A549 treated with CpdA at 1 μM for 4 hours (cell line): ENCODE measurements at places on chromosomes 13 and 19. TPM values are rescaled to one million over a fixed set of nuclear protein-coding genes. Genes with fewer than 3 reads are reported as not detected.

Gene CAPNS1
- total RNA-seq, result 1,446 to 2,206 TPM (median 2,101 TPM) in 5 replicates

Gene RXFP2
- not detected in 5 replicates for total RNA-seq

Gene PRODH2
- 0.17 to 0.50 TPM (median 0.25 TPM) in 5 replicates for total RNA-seq

Gene TYROBP
- total RNA-seq, result not detected in 5 replicates

Gene OR2Z1
- total RNA-seq, result not detected in 5 replicates

Gene ZNF134
- total RNA-seq, result 7.1 to 9.5 TPM (median 8.0 TPM) in 5 replicates

Gene CAMSAP3
- total RNA-seq, result 2.9 to 4.9 TPM (median 4.6 TPM) in 5 replicates

Gene SOX1
- not detected in 5 replicates for total RNA-seq

Gene DENND1C
- total RNA-seq, result 0.19 to 0.30 TPM (median 0.27 TPM) in 5 replicates

Gene NLRP5
- total RNA-seq, result not detected in 5 replicates

Gene ZNF28
- total RNA-seq, result 0.42 to 2.6 TPM (median 1.7 TPM) in 5 replicates

Gene FFAR3
- not detected in 5 replicates for total RNA-seq

Gene RGL3
- 1.3 to 2.4 TPM (median 1.8 TPM) in 5 replicates for total RNA-seq

Gene EFNA2
- 0.98 to 2.3 TPM (median 1.7 TPM) in 5 replicates for total RNA-seq

Gene KCTD12
- total RNA-seq, result 1.8 to 2.5 TPM (median 2.2 TPM) in 5 replicates

Gene POU2F2
- total RNA-seq, result 0.27 to 0.55 TPM (median 0.48 TPM) in 5 replicates

Gene DCT
- total RNA-seq, result not detected in 5 replicates

Gene ONECUT3
- total RNA-seq, result 0.01 TPM in 2 of 5 replicates, not detected in the others

Gene PCDH20
- total RNA-seq, result not detected in 5 replicates

Gene NLRP11
- total RNA-seq, result 0.01 to 0.06 TPM (median 0.06 TPM) in 3 of 5 replicates, not detected in the others

Gene SLC25A15
- 13.8 to 21.1 TPM (median 17.1 TPM) in 5 replicates for total RNA-seq

Gene PCDH9
- total RNA-seq, result 7.2 to 8.7 TPM (median 8.3 TPM) in 5 replicates

Gene DOHH
- 11.7 to 19.8 TPM (median 18.5 TPM) in 5 replicates for total RNA-seq

Gene ZNF256
- total RNA-seq, result 0.93 to 1.4 TPM (median 1.2 TPM) in 5 replicates

Gene TMIGD2
- total RNA-seq, result not detected in 5 replicates

Gene NLRP9
- not detected in 5 replicates for total RNA-seq

Gene TEX26
- total RNA-seq, result not detected in 5 replicates

Gene LONP1
- total RNA-seq, result 47.0 to 62.5 TPM (median 60.5 TPM) in 5 replicates

Gene OR7A5
- total RNA-seq, result not detected in 5 replicates

Gene ATXN8OS
- not detected in 5 replicates for total RNA-seq

Gene KRI1
- total RNA-seq, result 18.1 to 19.8 TPM (median 18.6 TPM) in 5 replicates

Gene RFPL4A
- total RNA-seq, result 0.37 to 0.58 TPM (median 0.42 TPM) in 5 replicates

Gene CGB8
- 2.1 to 8.1 TPM (median 4.6 TPM) in 5 replicates for total RNA-seq

Gene RUBCNL
- 0.07 to 0.11 TPM in 2 of 5 replicates, not detected in the others for total RNA-seq

Gene ARHGAP33
- 3.5 to 8.1 TPM (median 5.6 TPM) in 5 replicates for total RNA-seq

Gene MYO1F
- total RNA-seq, result 0.17 to 0.35 TPM (median 0.24 TPM) in 5 replicates

Gene PSG4
- 0.66 to 2.4 TPM (median 1.0 TPM) in 5 replicates for total RNA-seq

Gene SMIM17
- total RNA-seq, result 0.05 TPM in 1 of 5 replicates, not detected in the others

Gene PRKD2
- total RNA-seq, result 24.6 to 35.2 TPM (median 31.3 TPM) in 5 replicates

Gene CNN1
- total RNA-seq, result 0.23 to 0.60 TPM (median 0.53 TPM) in 5 replicates

Gene GPI
- 640 to 737 TPM (median 719 TPM) in 5 replicates for total RNA-seq

Gene PCDH17
- total RNA-seq, result 0.01 TPM in 1 of 5 replicates, not detected in the others

Gene NCAN
- total RNA-seq, result 0.03 to 0.20 TPM (median 0.11 TPM) in 4 of 5 replicates, not detected in the other

Gene TMPRSS9
- total RNA-seq, result 0.03 TPM in 1 of 5 replicates, not detected in the others

Gene FPR1
- 0.10 TPM in 1 of 5 replicates, not detected in the others for total RNA-seq

Gene UNC13A
- 1.5 to 2.0 TPM (median 1.7 TPM) in 5 replicates for total RNA-seq

Gene GFY
- 0.22 to 0.31 TPM (median 0.26 TPM) in 4 of 5 replicates, not detected in the other for total RNA-seq

Gene NOVA2
- total RNA-seq, result 0.08 to 0.20 TPM (median 0.11 TPM) in 5 replicates
